ENCODE measurements at places on chromosomes 5 and 9.

GRCh38 chr5:112642885-112643284 lies 94.8 kb upstream of the APC start:
- no peak for DNase-seq

DNA sequence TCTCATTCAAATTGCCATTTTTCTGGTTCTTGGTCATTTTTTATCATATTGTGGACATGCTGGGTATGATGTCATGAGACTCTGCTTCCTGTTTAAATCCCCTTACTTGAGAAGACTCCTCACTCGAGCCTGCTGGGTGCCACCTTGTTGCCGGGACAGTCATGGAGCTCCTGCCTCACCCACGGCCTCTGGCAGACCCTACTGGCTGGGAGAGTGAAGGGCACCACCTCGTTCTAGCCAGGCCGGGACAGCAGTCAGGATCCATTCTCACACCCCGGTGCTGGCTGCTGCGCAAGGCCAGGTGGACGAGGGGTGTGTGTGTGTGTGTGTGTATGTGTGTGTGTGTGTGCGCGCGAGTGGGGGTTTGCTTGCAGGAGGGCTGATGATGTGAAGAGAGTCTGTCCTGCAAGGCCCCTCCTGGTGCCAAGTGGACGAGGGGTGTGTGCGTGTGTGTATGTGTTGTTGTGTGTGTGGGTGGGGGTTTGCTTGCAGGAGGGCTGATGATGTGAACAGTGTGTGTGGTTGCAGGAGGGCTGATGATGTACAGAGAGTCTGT lies 4.4 kb downstream of the CEP72 start:
- no peak for DNase-seq

DNA sequence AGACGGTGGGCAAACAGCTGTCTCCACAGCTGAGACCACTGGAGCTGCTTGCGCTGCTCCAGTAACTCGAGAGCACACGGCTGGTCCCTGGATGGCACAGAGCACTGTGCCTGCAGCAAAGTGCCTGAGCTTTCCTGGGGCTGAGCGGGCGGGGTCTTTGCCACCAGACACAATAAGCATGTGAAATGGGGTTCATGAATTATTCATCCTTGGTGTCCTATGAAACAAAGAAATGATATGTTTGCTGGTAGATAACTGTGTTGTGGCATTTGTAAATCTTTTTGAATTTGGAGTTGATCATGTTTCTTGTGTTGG lies 151.7 kb upstream of the MPDZ start:
- no peak for DNase-seq

DNA sequence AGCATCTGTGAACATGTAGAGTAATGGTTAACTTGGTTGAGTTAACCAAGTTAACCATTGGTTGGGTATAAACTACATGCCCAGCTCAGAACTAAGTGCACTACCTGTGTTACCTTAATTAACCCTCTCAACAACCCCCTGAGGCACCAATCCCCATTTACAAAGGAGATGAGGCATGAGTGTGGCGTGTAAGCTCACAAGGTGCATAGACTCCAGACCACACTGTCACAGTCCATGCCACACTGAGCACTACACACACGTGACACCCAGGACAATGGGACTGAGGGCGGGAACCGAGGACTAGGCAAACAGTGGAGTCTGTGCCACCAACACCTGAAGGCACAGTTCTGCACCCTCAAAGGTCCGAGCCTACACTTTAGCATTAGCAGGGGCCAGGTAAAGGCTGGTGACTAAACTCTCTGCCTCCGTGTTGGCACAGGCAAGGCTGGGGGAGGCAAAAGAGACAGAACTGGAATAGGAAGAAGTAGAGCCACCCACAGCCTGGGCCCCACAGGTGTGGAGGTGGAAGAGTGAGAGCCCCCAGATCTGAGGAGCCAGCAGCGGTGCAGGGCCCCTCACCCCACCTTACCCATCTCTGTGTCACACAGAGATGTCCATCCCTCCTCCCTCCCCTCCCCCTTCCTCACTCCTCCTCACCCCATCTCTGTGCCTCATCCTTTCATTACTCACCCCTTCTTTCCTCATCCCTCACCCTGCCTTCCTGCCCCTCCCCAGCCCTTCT lies 2.2 kb upstream of the DNAJB5 start:
- DNase-seq = no peak

- DNase-seq = no peak
Measured at GRCh38 chr5:40160435-40160834, 519.3 kb upstream of the PTGER4 start.

GRCh38 chr9:107694390-107694789 lies 204.8 kb upstream of the KLF4 start:
- no peak for DNase-seq

- DNase-seq = no peak
Measured at GRCh38 chr5:61290791-61291210, 41.3 kb upstream of the ZSWIM6 start.

DNA sequence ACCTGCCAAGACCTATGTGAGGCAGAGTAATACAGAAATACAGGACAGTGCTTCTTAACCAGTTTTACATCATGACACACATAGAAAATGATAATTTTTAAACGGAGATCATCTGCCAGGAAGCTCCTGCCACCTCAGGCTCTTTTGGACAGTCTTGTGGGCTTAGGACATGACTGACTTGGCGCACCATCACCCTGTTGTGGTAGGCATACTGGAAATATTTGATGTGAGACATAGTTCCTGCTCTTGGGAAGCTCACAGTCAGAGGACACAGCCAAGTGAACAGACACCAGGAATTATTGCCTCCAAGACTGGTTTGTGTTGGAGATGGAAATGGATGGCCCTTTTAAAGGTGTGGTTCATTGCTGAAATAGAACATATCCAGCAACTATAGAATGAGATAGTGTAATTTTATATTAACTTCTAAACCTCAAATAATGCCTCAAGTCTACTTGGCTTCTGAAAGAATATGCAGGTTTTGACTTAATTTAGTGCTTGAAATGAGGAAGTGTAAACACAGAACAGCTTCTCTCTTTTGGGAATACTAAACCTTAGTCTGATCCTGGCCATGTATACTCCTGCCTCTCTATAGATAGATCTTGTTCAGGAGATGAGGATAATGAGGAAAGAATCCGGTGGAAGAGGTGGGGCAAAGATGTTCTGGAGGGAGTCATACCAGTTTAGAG lies 19.7 kb downstream of the CPEB4 start:
- DNase-seq = no peak

- no peak for DNase-seq
Measured at GRCh38 chr9:27377147-27377807, 80.3 kb upstream of the EQTN start.

GRCh38 chr9:129874261-129875101 lies 39.2 kb downstream of the USP20 start:
- DNase-seq = no peak

- no peak for DNase-seq
Measured at GRCh38 chr9:106639873-106640568, 222.9 kb upstream of the ZNF462 start.

DNA sequence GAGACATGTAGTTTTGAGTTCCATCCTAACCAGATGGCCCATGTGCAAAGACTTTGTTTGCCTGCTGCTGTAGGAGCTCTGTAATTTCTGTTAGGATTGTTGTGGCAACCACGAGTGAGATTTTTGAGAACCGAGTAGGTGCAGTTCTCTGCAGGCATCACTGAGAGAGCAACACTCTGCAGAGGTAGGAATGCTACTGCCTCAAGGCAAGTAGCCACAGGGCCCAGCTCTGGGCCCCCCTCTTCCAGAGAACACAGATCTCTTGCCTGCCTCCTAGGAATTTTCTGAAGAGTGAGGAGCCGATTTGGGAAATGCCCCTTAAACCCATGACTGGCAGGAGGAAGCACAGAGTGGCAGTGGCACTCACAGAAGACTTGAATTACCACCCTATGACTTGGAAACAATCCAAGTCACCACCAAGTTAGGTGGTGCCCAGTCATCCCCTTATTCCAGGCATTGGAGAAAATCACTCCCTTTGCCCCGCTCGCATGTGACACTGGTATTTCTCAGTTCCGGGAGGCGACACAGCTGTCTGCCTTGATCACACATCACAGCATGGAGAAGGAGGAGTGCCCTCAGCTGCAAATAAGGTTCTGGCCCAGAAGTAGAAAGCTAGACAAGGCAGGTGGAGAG lies 52.5 kb upstream of the SLC2A8 start:
- no peak for DNase-seq

- no peak for DNase-seq
Measured at GRCh38 chr5:140025736-140026135, 17.4 kb downstream of the NRG2 start.

DNA sequence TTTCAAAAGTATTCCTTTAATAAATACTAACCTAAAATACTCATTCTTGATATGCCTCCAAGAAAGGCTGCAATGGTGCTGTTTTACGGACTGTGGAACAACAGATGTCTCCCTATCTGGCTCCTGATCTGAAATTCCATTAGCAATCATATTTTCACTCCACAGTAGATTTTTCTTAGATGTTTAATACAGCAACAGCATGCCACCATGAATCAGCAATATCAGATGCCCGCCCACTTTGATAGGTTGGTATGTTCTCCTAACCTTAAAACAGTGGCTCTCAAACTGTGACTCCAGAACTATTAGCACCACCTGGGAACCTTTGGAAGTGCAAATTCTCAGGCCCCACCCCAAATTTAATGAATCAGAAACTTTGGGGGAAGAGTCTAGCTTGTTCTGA lies 110.2 kb downstream of the MLLT3 start:
- no peak for DNase-seq

DNA sequence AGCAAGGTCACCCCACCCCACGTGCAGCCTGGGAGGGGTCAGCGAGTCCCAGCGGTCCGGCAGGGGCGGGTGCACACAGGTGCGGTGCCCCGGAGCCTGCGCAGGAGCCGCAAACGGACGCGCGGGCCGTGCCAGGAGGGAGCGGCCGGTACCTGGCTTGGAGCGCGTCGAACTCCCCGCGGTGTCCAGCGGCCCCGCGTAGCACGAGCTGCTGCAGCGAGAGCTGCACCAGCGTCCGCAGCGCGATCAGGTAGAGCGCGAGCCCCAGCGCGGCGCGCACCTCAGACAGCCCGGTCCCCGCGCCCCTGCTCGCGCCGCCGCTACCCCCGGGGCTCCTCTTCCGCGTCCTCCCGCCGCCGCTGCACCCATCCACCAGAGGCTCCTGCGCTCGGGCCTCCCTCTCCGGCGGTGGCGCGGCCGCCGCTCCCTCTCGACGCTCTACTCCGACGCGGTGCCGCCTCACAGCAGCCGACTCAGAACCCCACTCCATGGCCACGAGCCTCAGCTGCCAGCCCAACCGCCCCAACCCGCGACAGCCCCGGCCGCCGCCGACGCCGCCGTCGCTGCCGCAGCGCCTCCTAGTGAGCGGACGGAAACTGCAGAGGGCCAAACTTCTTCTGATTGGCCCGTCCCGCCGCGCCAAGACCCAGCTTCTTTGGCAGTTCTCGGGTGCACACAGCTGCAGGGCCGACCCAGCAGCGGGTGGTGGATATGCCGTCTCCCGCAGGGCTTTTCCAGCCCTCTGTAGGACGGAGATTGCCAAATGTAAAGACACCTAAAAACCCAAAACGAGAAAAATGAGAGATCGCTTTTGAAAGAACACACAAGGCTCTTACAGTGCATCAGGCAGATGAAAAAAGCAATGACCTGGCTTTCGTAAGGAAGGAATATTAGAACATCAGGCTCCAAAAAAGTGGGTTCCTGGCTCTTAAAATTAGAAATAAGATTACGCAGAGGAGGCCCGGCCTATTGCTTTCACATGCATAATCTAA lies at the start of gene ERMP1:
TSS of gene ERMP1 (minus strand) at position 580 of the 992 bp plus-strand sequence. CDS start at position 490, 90 bp downstream.
- DNase-seq = peak; percentile 90

DNA sequence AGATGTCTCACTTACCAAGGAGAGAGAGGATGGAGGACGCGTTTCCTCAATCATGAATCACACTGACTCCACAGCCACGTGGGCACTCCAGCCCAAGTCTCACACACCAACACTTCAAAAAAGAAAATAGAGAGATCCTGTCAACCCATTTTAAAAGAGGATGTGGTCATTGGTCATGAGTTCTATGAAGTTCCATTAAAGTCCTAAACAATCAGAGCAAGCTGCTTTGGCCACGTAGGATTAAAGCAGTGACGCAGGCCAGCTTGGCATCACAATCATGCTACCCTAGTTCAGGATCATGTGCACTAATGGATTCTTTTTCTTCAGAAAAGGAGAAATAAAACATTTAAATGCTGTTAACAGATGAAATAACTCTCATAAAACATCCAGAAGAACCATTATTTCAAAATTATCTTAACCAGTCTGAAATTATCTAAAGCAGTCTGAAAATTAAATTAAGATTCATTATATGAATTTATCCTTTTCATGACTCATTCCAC lies 108.1 kb downstream of the SEMA5A start:
- DNase-seq = no peak

DNA sequence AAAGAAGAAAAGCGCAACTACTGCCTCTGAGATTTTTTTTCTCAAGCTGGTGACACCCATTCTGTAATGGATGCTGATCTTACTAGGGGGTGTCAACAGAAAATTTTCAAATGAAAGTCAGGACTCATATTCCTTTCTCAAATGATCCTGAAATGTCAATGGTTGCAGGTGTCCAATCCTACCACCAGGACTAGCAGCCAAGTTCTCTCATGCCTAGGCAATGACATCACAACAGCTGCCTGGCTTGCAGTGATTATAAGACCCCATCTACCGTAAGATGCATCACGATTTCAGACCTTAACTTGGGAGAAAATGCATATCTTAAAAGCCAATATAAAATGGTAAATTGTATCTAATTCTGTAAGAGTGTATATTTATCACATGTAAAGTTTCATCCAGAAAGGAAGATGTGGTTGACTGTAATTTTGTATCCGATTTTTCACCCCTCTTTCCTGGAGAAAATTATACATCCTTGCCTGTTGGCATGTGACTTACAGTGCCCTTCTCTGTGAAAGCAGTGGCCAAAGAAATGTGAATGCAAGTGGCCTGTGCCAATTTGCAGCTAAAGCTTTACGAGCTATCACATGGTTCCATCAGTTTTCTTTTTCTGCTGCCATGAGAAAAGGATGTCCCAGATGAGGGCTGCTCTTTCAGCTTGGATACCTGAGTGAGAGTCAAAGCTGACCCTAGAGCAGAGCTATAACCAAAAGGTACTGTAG lies 104.4 kb downstream of the DENND1A start:
- no peak for DNase-seq

DNA sequence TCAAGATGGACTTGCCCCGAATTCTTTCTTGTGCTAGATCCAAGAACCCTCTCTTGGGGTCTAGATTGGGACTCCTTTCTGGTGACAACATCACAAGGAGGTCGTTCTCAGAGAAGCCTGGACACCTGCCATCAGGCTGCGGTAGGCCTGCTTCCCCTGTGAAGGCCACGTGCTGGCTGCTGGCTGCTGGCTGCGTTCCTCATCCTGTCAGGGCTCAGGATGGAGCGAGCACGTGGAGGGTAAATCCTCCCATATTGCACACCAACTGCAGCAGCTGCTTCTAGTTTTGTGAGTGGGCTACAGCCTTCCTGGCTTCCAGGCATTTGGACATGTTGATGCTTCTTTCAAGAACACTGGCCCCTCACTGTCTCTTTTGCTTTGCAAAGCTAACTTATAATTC lies 95.6 kb downstream of the HSPA4 start:
- DNase-seq = no peak

DNA sequence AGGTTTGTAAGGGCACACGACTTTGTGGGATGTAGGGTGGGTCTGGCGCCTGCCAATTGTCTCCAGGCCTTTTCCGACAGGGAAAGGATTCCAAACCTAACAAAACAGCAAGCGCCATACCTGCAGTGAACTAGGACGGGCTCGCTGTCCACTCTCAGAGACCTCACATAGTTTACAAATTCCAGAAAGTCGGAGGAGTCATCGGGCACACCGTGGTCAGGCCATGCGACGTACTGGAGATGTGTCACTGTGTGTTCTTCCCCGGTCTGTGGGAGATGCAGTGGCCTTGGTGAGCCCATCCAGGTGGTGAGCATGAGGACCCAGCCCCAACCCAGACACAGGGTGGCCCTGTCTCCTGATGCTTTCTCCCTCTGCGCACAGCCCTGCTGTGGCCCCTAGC lies 61.3 kb upstream of the EPB41L4B start:
- DNase-seq = no peak

- DNase-seq = no peak
Measured at GRCh38 chr5:132425009-132425937, 55.8 kb downstream of the SLC22A5 start.
